Caki2 (cell line): ENCODE measurements at places on chromosomes 6 and 20.

GRCh38 chr6:52360028-52360427 is 1.9 kb upstream of the PAQR8 start:
- DNase-seq: no peak

DNA sequence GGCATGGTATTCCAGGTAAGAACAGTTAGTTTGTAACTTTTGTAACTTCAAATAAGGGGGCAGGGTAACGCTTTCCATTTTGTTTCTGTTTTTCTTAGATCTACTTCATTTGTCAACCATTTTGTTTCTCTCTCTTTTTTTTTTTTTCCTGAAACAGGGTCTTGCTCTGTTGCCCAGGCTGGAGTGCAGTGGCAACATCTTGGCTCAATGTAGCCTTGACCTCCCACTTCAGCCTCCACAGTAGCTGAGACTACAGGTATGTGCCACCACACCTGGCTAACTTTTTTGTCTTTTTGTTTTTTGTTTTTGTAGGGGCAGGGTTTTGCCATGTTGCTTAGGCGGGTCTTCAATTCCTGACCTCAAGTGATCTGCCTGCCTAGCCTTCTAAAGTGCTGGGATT is 32.1 kb upstream of the NHSL1 start:
- no peak for DNase-seq

DNA sequence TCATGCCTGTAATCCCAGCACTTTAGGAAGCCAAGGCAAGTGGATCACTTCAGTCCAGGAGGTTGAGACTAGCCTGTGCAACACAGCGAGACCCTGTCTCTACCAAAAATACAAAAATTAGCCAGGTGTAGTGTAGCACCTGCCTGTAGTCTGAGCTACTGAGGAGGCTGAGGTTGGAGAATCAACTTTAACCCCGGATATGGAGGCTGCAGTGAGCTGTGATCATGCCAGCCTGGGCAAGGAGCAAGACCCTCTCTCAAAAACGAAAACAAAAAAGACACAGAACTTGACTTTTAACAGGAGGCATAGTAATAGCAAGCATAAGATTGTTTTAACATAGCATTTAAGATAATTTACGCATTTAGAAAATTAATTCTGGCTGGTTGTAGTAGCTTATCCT is 32.5 kb downstream of the MYB start:
- DNase-seq: no peak

GRCh38 chr6:43778131-43778855 is 8.3 kb downstream of the VEGFA start:
- DNase-seq: no peak

DNA sequence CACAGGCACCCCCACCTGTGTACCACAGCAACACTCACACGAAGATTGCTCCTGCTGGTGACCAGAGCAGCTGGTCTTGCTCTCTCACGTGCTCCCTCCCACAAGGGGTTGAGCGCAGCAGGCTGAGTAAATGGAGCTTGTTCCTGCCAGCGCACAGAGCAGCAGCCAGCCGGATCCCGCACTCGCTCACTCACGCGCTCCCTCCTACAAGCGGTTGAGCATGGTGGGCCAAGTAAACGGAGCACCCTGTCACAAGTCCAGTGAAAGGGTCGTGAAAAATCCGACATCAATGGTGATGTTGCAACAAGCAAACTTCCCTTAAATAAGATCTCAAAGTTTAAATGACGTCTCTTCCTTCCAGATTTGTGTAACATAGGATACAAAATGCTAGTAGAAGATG is 313.7 kb downstream of the FOXC1 start:
- no peak for DNase-seq

GRCh38 chr6:144785056-144785455 is 499.9 kb downstream of the UTRN start:
- no peak for DNase-seq
